ENCODE measurements at places on chromosomes 3 and 15.

GRCh38 chr3:12671120-12671450 lies 7.2 kb upstream of the RAF1 start:
- no peak for DNase-seq

DNA sequence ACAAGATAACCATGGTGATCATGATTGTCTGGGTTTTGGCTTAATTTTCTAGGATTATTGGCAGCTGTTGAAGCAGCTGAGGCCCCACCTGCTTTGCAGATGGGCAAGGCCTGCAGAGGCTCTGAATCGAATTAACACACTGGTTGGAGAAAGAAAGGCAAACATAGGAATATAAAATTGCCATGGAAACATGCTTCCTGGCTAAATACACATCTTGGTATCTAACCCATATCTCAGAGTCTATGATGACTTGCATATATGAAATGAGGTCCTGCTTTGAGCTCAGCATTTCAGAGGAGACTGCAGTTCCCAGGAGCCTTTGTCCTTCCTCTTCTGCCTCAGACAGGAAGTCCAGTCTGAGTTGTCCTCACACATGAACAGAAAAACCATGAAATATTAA lies 24.3 kb upstream of the SV2B start:
- no peak for DNase-seq

GRCh38 chr3:66709532-66709931 lies 208.7 kb upstream of the LRIG1 start:
- no peak for DNase-seq

- DNase-seq = no peak
These were observed 64.8 kb upstream of the SATB1 start for GRCh38 chr3:18489939-18490338.

GRCh38 chr3:31932990-31933389 lies 48.1 kb downstream of the OSBPL10 start:
- DNase-seq = no peak

DNA sequence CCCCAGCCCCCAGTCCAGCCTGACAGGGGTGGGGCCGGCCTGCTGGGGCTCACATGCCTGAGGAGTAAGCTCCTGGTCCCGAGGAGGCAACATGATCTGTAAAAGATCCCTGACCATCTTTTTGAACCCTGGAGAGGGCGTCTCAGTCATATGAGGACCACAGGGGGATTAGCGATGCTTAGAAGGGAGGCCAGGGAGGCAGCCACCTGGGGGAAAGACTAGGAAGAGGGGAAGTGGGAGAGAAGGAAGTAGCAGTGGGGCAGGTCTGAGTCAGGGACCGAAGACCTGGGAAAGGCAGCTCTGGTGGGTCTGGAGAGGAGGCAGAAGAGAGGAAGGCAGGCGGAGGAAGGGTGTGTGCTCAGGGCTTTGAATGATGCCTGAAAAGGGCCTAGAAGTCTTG lies 18.9 kb downstream of the PIF1 start:
- DNase-seq = no peak

DNA sequence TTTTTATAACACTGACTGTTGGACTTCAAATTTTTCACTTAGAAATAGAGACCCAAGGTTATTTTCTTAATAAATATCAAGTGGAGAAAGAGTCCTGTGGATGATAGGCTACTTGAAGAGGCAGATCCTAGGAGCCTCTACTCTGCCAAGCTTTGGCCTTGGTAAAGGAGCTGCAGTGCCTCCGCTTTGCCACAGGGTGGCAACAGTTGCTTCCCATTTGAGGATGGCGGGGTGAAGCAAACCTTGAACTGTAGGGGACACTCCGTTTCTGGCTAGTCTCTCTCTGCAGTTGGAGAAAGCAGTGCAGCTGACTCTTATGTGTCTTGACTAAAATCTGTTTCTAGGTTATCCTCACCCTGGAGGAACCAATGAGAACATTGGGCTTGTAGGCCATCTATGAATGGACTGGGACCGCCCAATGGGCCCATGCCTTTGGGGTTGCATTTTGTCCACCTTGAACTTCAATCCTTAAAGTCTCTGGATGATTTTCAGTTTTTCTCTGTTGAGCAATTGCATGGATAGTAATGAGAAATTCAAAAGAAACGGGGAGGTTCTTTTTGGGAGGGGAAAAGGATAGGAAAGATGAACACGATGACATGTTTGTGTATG lies 9.8 kb downstream of the SCG5 start:
- peak; percentile 61 for DNase-seq

DNA sequence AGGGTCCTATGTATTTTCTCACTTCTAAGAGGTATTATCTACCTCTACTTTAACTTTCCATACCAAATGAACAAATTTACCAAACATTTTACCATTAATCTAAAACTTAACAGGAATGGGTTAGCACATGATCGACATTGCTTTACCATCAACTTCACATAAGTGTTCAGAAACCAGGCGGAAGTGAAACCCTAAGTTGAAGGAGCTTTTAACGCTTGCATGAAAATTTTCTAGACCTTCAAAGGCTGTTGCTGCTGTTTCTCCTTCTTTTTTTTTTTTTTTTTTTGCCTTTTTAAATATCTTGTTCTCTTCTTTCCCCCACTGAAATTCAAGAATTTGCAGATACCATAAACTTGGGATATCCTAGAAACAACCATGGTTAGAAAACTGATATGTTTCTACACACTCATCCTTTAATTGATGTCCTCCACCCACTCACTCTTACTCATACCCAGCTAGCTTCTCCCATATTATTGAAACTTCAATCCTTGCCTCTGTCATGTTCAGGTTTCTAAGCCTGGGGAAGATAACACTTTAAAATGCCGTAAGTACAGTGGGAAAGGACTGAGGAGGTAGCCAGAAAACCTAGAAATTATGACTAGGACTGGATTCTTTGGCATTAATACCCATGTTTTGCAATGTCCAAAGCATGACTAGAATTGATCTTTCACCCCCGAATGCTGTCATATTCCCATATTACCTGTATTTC lies 24.7 kb downstream of the MYO5A start:
- no peak for DNase-seq

DNA sequence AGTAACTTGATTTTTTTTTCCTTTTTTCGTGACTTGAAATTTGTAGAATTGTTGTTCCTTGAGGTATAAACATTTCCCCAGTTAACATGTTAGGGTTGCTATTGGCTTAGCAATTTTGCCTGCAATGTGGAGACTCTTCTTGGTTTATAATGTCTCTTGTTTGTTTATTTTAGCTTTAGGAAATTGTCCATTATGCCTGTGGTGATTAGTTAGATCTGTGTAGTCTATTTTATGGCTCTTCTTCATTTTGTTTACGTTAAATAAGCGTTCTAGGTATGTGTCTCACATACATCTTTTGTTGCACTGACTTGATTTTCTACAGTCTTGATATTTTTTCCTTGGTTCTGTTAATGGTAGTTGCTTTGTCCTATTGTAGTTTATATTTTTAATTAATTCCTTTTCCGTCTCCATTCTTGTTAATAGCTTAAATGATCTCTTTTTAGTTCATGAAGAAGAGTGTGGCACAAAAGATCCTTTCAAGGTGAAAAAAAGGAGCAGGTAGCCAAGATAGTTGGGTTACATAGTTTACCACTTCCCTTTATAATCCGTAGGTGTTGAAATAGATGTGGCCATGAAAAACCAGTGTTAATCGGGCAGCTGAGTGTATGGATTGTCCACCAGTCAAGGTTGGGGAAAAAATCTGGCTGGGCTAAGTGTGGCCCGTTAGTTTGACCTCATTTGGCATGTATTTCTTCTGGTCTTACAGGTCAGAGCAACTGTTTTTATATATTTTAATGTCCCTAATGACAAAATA lies 12.1 kb downstream of the IQGAP1 start:
- no peak for DNase-seq

DNA sequence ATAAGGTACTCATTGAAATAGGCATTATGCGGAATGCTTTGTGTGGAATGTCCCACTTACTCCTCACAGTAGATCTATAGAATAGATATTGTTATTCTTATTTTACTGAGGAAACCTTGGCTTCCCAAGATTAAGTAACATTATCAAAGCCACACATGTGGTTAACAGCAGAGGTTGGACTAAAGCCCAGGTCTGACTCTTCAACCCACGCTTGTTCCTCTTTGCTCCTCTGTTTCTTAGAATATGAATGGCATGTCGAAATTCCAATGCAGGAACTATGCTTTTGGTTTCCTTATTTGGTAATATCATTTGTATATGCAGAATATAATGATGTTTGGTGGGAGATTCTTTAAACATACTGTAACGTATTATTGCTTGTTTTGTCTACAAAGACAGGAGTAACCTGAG lies 818.8 kb upstream of the LMCD1 start:
- no peak for DNase-seq

GRCh38 chr3:23002836-23003732 lies 200.0 kb upstream of the UBE2E2 start:
- DNase-seq = no peak
